A549 treated with DMSO at 1 μM for 4 hours (cell line): ENCODE measurements at places on chromosomes 1 and 21. TPM values are rescaled to one million over a fixed set of nuclear protein-coding genes. Genes with fewer than 3 reads are reported as not detected.

GUCA2A gene
- total RNA-seq = not detected in 5 replicates

NKAIN1 gene
- 0.82 to 1.5 TPM (median 1.3 TPM) in 5 replicates for total RNA-seq

UBL4B gene
- not detected in 5 replicates for total RNA-seq

ACTL8 gene
- total RNA-seq = 1.7 to 2.0 TPM (median 1.8 TPM) in 5 replicates

S1PR1 gene
- 0.05 to 0.17 TPM (median 0.07 TPM) in 5 replicates for total RNA-seq

TSACC gene
- 2.0 to 2.8 TPM (median 2.2 TPM) in 5 replicates for total RNA-seq

CHAF1B gene
- 11.9 to 14.2 TPM (median 13.3 TPM) in 5 replicates for total RNA-seq

ZNF648 gene
- total RNA-seq = not detected in 5 replicates
